CD4-positive, alpha-beta memory T cell (primary cell): ENCODE measurements at places on chromosomes 1 and 21. TPM values are rescaled to one million over a fixed set of nuclear protein-coding genes. Genes with fewer than 3 reads are reported as not detected.

KCND3 gene
- total RNA-seq = not detected

- no peak for DNase-seq
These were observed 4.1 kb downstream of the NRIP1 start for GRCh38 chr21:15060543-15061175.

GRCh38 chr1:160522622-160523345, at the start of gene SLAMF6:
SLAMF6 (minus strand) TSS chr1:160523255; CDS start chr1:160523192, 63 bp downstream.
- peak; percentile 63 for DNase-seq

EDN2 gene
- not detected for total RNA-seq

KMO gene
- total RNA-seq = 1.1 TPM

DNA sequence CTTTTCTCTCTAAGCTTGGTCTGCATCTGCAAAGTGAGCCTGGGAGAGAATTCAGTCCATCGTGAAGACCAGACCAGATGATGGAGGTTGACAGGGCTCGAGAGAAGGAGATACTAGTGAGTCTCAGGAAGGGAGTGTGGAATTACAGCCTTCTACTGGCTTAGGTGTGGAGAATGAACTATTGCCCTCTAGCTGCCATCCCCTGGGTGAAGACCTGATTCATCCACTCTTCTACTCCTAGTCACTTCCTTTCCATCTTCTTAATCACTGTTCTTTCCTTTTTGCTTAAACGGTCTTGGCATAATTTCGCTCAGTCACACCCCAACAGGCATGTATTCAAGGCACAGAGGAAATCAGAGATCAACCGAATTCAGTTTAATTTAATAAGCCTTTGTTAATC, 34.0 kb upstream of the HSD17B7 start:
- DNase-seq = no peak

LCK gene
- total RNA-seq = 431 TPM

GRCh38 chr1:59318271-59318860, 21.5 kb downstream of the FGGY start:
- no peak for DNase-seq

- DNase-seq = peak; percentile 53
These were observed 35.4 kb downstream of the VPS45 start for GRCh38 chr1:150102986-150103385.

DNA sequence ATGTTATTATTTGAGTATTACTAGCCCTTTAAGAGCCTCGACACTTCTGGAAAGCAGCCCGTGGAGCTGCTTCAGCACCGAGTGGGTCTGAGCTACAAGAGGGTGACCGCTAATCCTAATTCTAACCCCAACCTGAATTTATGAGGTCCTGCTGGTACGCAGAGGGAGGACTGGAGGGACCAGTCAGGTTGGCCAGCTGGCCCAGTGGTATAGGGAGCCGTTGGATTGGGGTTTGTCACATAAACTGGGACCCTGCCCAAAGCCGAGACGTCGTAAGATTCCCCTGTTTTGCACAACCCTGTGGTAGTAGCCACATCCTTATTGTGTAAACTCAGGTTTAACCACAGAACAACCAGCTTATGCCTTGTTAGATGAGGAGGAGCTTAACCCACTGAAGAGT, 60.8 kb upstream of the F3 start:
- DNase-seq = peak; percentile 43

BEND5 gene
- 1.7 TPM for total RNA-seq

DNA sequence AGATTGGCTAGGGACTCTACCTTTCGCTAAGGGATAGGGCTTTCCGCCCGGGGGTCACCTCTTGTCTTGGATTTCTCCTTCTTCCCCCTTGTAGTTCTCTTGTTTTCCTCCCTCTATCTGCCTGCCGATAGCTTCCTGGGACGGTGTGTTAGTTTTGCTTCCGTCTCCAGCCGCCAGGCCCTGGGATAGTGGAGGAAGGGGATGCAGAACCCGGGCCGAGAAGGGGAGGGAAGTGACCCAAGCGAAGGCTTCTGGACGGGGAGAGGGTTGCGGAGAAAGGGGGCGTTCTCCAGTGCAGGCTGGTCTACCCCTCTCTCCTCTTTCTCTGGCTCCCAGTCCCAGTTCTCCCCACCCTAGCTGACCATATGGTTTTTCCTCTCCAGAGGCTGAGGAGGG, 871 bp downstream of the TUFT1 start:
- DNase-seq = no peak

- no peak for DNase-seq
These were observed 15.1 kb upstream of the COP1 start for GRCh38 chr1:176222196-176222595.

DNA sequence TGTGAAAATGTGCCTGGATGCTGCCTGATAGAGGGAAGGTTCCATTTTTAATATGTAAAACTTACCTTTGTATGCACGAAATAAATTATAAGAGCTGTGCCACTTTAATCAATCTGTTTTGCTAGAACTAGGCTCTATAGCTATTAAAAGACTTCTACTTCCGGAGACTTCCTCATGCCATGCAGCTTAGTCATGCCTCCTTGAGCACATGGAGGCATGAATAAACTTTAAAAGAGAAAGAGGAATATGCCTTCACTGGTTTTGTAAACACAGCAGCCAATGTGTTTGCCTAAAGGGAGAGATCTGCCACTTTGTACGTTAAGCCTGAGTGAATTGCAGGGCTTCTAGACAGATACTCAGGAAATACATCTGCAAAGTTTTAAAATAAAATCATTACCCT, 604.6 kb downstream of the LRRIQ3 start:
- DNase-seq = no peak

DNA sequence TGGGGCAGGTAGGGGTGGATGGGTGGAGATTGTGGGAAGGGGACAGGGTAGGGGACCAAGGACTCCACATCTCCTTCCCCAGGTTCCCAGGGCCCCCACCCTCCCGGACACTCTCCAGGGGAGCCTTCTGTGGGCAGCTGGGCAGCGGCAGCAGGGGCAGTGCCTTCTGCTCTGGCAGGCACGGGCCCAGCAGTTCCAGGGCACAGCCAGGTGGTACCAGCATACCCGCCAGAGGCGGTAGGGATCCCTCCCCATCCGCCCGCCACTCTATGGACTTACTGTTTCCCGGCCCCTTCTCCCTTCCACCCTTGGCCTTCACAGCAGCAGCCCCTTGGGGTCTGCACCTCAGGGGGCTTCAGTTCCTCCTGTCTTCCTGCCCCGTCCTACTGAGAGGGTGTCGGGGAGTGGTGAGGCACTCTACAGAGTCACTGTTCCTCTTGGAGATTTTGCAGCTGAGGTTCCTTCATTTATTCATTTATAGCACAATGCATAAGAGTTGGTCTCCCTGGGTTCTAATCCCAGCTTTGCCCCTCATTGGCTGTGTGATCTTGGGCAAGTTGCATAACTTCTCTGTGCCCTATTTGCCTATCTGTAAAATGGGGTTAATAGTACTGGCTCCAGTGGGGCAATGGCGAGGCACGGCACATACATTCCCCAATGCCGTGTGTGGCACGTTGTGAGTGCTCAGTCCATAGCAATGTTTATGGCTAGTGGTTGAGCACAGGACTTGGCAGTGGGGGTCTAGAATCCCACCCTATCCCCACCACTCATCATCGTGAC, 17.0 kb downstream of the C1orf167 start:
- no peak for DNase-seq

DNA sequence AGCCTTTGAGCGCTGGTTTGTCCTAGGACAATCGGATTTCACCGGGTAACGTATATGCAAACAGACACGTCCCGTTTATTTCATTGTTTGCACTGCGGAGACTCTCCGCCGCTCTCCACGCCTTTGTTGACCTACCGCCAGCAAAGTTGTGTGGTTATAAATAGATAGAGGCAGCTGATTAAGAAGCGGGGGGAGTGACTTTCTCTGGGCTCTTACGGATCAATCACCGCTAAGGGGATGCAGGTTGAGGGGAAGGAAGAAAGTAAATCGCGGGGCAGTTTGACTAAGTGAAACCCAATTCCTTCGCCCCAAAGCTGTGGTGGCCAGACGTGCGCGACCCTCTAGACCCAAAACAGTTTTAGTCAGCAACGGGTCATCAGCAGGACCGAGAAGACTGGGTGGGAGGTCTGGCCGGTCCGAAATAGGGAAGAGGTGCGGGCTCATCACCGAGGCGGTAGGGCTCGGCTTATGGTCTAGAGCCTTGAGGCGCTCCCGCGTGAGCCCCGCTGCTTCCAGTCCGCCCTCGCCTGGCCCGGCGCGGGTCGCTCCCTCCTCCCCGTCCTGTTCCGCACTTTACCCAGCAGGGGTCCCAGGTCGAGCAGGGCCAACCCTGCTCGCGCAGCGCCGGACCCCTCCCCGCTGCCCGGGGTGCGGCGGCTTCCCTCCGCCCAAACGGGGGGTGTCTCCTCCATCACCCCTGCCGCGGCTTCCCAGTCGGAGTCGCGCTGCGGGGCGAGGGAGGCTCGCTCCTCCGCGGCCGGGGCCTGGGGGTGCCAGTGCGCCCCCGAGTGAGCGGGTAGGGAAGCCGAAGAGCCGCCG, 120.8 kb upstream of the RRP15 start:
- DNase-seq = no peak

DNA sequence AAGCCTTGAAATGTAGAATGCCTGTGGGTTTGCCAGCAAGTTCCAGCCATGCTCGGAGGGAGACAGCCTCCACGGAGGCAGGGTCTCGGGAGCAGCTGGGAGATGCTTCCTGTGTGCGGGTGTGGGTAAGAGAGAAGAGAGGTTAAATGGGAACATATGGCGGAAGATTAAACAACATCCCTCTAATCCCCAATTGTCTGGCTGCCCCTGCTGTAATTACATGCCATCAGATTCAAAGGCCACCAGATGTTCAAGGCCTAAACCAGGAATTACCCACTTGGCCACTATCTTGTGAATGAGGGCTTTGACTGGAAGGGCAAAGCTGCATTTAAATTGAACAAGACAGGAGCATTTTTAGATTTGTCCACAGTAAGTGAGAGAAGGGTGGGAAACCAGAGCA, 81.4 kb upstream of the BACE2 start:
- no peak for DNase-seq
